Kasumi-1 (cell line): ENCODE measurements at places on chromosomes 7 and 10.

DNA sequence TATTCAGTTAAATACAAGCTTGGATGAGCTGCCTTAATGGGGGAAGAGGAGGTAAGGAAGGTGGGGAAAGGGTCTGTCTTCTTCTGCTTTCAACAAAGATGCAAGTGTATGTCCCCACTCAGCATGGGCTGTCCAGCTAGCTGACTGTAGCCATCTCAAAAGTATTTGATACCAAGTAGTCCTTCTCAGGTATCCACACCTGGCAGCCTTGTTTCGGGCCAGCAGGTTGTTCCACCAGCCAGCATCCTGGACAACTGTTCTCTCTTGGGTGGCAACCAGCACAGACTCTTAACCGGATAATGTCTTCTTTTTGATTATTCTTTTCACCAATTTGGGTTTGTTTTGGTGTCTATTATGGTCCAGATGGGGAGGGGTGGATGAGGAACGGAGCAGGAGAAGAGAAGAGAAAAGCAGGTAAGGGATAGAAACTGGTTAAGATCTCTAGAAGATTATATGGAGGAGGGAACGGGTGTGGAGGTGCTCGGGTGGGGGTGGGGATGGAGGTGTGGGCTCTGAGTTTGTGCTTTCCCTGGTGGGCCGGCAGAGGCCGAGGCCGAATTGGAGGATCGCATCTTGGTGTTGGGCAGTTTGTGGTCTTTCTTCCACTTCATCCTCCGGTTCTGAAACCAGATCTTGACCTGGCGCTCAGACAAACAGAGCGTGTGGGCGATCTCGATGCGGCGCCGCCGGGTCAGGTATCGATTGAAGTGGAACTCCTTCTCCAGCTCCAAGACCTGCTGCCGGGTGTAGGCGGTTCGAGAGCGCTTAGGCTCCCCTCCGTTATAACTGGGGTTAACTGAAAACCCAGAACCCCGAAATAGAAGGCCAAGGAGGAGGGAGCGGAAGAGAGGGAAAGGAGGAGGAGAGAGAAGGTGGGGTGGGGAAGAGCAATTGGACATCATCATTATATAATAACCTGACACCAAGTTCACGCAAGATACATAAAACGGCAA, 1.5 kb downstream of the HOXA4 start:
- no peak for DNase-seq

DNA sequence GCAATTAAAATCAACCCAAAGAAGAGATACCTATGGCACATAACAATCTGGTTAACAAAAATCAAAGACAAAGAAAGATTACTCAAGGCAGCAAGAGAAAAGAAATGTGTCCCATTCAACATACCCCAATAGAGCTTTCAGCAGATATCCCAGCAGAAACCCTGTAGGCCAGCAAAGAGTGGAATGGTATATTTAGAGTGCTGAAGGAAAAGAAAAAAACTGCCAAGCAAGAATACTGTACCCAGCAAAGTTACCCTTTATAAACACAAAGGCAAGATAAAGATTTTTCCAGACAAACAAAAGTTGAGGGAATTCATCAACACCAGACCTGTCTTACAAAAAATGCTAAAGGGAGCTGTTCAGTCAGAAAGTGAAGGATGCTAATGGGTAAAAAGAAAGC, 131.6 kb downstream of the TPST1 start:
- no peak for DNase-seq

- DNase-seq: no peak
Observed at GRCh38 chr7:18610331-18610948, 114.9 kb downstream of the HDAC9 start.

DNA sequence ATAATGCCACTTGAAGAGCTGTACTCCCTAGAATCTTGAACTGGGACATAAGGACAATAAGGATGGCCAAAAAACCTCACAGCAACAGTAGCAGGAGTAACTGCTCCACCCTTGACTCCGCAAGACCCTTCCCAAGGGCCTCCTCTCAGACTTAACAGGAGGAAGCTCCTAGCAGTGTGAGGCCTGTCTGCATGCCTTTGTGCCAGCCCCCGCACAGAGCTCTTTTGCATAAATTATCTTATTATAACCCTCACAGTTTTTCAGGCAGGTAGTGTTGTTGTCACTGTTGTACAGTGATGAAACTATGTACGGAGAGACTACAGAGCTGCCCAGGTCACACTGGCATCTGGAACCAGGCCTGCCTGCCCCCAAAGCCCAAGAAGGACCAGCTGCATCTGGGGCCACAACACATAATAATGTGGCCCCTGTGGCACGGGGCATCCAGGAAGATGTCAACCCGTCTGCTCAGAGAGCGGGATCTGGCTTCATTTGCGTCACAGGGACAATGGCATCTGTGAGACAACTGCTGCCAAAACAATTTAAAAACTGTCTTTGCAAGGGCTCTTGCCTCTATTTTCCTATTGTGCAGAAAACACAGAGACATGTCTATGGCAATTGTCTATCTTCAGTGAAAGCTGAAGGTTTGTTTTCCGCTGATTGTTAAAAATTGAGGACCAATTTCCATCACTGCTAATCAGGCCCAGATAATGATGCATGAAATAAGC, 249.3 kb upstream of the GRB10 start:
- no peak for DNase-seq

DNA sequence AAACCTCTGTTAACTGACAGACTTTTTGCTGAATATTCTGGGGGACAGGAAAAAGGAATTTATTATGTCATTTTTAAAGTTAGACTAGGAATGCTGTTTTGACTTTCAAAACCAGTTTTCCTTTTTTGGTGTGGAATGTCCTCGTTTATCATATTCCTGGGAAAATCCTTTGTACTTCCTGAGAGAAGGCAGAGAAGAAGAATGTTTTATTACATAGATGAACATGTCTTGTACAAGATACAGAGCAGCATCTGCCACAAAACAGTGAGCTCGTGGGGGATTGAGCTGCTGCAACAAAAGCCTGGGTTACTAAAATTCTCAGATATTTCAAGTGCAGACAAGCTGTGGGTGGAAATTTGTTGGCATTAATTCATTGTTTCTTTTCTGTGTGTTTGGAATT, 20.2 kb downstream of the MCU start:
- DNase-seq: no peak

DNA sequence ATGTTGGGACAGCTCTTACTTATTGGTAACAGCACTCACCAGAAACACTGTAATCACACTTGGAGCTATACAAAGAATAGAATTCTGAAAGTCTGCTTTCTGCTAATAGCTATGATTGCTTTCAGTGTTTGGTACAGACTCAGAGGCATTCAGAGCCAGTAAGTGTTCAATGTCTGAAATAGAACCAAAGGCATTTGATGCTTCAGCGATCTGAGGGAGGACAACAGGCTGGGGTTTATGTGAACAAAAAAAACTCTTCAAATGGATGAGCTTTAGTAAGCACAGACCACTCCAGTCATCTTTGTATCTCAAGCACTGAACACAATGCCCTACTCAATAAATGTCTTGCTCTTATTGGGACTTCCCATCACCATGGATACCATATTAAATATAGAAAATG, 322.8 kb upstream of the GRM3 start:
- no peak for DNase-seq
